ENCODE measurements at places on chromosomes 11 and 22.

DNA sequence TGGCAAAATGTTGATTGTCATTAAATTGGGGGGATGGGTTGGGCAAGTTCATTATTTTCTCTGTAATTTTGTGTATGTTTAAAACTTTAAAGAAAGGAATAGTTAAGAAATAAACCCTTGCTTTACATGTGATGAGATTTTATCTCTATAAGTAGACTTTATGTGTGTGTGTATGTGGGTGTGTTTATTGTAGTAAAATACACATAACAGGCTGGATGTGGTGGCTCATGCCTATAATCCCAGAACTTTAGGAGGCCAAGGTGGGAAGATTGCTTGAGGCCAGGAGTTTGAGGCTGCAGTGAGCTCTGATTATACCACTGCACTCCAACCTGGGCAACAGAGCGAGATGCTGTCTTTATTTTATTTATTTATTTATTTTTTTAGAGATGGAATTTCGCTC is 83.2 kb downstream of the KIAA1671 start:
- DNase-seq, result no peak

DNA sequence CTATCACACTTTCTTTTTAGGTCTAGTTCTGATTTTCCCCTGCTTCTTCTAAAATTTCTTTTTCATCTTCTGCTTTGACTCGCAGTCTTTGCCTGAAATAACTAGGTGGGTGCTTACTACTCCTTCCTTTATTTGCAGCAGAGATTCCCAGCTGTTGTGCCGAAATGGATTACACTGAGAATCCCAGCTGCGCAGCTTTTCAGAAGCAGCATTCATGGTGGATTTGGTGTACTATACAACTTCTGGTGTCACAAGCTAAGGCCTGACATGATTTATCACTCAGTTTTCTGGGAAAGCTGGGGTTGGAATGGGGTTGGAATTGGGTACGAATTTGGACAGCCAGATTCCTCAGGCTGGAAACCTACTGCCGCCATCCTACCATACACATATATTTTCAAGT is 6.0 kb upstream of the XKR3 start:
- DNase-seq, result no peak

DNA sequence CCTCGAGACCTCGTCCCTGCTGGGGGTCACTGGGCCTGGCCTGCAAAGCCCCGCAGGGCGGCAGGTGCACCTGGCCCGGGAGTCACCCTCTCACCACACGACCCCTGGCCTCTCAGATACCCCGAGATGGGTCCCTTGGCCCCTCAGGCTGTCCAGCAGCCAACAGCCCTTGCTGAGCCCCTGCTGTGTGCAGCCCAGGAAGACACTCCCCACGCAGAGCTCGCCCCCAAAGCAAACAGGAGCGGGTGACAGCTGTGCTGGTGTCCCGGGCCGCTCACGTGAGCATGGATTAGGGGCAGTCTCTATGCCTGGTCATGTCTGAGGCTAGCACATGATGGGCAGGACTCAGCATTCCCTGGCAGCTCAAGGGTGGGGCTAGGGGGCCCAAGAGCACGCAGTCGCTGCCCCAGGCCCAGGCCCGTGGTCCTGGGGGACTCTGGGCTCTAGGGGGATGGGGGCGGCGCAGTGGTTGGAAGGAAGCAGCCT is 31.3 kb downstream of the WNT7B start:
- DNase-seq, result no peak

DNA sequence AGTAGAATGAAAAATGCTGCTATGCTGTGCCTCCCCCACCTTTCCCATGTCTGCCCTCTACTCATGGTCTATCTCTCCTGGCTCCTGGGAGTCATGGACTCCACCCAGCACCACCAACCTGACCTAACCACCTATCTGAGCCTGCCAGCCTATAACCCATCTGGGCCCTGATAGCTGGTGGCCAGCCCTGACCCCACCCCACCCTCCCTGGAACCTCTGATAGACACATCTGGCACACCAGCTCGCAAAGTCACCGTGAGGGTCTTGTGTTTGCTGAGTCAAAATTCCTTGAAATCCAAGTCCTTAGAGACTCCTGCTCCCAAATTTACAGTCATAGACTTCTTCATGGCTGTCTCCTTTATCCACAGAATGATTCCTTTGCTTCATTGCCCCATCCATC is 14.9 kb upstream of the HBE1 start:
- DNase-seq, result no peak

GRCh38 chr22:37559521-37559900 is 769 bp upstream of the CDC42EP1 start:
- no peak for DNase-seq

- DNase-seq, result no peak
These were observed at the start of gene CLCF1 for GRCh38 chr11:67372993-67373647. CLCF1 (minus strand) TSS chr11:67373598; CDS start chr11:67373539, 59 bp downstream.

DNA sequence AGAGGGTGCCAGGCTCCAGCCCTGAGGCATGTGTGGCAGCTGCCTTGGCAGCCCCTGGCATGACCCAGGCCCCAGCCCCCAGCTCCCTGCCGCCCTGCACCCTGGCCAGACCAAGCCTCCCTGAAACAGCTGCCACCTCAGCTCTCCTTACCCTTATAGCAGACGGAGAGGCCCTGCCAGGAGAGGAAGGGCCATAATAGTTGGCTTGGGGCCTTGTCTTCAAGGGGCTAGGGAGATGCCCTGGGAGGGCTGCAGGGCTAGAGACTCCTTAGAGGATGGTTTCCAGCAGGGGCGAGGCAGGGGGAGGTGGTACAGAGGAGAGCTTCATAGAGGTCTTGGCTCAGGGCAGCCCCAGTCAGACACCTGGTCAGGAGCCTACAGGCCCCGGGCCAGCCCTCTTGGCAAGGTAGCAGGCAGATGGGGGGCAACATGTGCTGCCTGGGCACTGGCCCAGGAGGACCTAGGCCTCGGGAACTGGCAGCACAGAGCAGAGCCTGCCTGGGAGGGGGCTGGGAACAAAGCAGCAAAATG is 13.0 kb downstream of the SMTN start:
- DNase-seq, result no peak

GRCh38 chr22:45552580-45553350 is 50.1 kb downstream of the FBLN1 start:
- DNase-seq, result no peak

DNA sequence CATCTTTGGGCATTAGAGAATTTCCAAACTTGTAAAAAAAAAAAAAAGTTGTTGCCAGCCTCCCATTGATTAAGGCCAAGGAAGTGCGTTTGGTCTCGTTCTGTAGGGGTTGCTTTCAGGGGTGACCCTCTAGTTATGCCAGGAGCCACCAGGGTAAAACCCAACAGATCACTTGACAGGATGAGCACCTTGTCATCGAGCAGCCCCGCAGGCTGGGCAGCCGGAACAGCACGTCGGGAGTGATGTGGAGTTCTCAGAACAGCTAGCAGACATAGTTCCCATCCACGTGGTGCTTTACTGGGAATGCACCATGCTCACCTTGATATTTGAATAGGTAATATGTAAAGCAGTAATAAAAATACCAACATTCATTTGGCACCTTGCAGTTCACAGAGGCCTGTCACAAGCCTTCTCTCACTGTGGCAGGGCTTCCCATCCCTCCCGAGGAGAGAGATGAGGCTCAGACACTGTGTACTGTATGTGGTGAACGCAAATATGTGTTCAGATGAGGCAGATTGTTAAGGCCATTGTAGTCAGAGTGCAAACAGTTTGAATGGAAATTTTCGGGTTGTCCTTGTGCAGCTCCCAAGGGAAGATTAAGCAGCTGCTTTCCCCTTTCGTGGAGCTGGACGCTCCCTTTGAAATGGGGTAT is 70.9 kb upstream of the SORL1-AS1 start:
- no peak for DNase-seq

DNA sequence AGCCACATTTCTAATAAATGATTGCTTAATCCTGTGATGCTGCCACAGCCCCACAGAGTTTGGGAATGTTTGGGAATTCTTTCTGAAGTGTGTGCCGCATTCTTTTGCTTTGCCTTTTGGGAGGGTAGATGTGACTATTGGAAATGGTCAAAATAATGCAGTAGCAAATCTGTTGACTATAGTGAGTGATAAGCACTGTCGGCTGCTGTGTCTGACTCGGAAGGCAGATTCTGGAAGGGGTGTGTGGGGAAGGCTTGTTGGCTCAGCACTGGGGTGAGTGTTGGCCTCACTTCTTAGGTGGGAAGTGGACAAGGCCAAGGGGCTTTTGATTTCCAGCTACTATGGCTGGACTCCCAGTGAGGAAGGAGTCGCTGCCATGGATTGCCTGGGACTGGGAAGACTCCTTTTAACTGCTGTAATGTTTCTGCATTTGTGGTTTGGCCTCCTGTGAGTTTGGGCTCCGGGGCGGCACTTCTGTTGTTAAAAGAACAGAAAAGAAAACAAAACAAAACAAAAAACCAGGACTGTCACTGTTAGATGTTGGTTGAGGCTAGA is 20.1 kb downstream of the ZBTB16 start:
- no peak for DNase-seq

- peak; percentile 89 for DNase-seq
These were observed 41.1 kb downstream of the TST start for GRCh38 chr22:36977947-36978660.

GRCh38 chr11:93169950-93170561 is 27.7 kb downstream of the SLC36A4 start:
- no peak for DNase-seq

GRCh38 chr11:91802475-91802874 is 422.1 kb upstream of the FAT3 start:
- DNase-seq, result no peak

DNA sequence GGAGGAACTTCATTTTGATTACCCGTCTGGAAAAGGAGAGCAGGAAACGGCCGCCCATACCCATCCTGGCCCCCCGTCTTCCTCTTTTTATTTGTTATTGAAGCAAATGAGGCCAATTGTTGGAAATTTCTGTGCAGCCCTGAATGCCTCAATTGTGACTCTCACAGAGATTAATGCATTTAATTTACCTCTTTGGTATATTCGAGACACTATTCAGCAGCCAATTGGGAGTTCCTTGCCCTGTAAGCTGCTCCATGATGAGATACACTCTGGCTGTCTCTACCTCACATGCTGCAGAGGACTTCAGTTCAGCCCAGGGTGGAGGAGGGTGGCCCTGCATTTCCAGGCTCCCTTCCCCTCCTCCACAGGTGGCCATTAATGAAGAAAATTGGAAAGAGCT is 60.6 kb upstream of the NTM start:
- DNase-seq, result no peak

- peak; percentile 47 for DNase-seq
These were observed 70.3 kb downstream of the TNRC6B start for GRCh38 chr22:40247976-40248375.

DNA sequence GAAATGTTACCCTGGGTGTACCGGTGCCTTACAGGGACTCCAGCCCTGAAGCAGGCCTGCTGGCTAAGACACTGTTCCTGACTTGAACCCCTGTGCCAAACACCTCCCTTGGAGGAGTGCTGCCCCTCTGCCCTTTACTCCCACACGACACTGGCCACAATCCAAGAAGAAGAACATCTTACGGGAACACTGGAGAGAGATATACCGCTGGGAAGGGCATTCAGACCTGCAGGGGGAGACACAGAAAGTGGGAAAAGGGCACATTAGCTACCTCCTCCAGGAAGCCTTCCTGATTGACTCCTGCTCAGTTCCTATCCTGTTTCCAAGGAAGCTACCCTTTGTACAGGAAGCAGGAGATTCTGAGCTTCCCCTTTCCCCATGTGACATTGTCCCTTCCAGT is 18.7 kb downstream of the TMPRSS13 start:
- DNase-seq, result no peak

DNA sequence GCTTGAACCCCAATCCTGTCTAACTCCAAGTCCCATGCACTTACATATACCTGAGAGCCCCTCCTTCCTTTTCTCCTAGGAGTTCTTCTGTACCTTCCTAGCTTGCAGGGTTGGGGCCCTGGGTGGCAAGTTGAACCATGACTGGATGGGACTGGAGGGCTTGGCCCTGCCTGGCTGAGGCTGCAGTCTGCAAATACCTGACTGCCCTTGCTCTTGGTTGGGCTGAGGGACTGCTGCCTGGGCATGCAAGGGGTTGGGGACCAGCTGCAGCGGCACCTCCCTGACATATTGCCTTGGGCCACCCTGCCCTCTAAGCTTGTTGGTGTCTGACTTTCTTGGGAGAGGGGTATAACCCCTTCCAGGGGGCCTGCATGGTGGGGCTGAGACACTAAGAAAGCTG is 9.8 kb upstream of the SLC39A13 start:
- DNase-seq, result no peak

DNA sequence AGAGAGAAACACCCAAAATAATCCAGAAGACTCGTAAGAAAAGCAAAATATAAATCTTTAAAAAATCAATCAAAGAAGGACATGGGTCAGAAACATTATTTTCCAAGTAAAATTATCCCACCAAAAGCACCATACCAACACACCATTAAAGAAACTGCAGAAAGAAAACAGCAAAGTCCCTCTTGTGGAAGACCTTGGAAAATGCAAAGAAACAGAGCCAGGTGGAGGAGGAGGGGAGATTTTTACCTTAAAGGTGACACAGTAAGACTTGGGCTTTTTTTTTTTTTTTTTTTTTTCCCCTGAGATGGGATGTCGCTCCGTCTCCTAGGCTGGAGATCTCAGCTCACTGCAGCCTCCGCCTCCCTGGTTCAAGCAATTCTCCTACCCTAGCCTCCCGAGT is 123.8 kb downstream of the LARGE1 start:
- DNase-seq, result no peak

- no peak for DNase-seq
These were observed 1.6 kb upstream of the THOC5 start for GRCh38 chr22:29555065-29555644.

DNA sequence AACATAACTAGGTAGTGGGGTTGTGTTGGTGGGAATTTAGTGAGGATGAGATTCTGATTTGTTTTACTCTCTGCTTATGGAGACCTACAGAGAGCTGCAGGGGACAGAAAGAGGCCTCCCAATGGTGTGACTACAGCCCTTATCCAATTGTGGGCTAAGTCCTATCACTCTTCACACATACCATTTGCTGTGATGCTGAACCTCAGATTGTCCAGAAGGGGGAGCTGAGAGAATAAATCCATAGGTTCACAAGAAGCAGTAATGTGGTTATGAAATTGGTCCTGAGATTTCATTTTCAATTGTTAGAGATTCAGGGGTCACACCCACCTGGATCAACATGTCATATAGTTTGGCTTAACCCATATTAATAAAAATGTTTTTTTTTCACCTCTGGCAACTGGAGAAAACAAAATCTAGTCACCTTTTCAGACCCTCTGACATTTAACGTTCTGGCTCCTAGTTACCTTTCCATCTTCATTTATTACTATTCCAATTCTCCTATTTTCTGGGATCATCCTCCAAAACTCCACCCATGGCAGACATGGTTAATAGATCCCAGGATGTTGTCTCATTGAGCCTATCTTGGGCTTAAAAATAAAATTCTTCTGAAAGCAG is 53.3 kb upstream of the PTPN5 start:
- DNase-seq, result no peak

GRCh38 chr22:20520093-20520511 is 12.7 kb downstream of the MED15 start:
- peak; percentile 69 for DNase-seq

- no peak for DNase-seq
These were observed 377.7 kb downstream of the TENM4 start for GRCh38 chr11:79062814-79063762.

All from activated CD8-positive, alpha-beta memory T cell treated with anti-CD3 and anti-CD28 coated beads, Interleukin-2, amount 50 U/mL, for 4 hours (primary cell).